ENCODE measurements at places on chromosomes 6 and 20. TPM values are rescaled to one million over a fixed set of nuclear protein-coding genes. Genes with fewer than 3 reads are reported as not detected.

DNA sequence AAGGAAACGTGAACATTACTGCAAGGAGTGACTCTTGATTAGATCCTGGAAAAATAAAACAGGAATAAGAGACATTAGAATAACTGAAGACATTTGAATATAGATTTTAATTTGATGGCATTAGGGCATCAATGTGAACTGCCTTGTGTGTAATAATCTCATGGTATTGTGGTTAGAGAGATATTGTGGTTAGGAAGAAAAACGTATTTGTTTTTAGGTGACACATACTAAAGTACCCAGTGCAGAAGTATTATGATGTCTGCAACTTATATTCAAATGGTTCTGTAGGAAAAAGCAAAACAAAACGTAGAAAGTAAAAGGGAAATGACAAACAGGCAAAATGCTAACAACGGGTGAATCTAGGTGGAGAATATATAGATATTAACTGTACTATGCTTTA is 65.9 kb upstream of the OGFRL1 start:
- DNase-seq: no peak

GRCh38 chr6:43977404-43978111 is 149.7 kb downstream of the MRPL14 start:
- DNase-seq: no peak

DNA sequence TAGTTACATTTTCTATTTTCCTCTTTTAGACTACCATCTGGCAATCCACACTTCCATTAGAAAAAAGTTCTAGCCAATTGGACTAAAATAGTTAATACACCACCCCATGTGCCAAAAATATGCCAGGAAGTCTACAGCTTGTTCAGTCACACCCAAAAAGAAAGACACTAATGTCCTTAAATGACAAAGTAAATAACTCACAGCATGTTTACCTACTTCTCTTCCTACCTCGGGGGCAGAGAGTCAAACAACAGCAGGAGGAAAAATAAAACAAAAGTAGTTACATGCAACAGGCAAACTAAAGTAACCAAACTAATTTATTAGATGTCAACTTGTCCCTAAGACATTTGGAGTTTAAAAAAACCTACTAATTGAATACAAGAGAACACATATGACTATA is 57.0 kb downstream of the UBE3D start:
- no peak for DNase-seq

- DNase-seq: no peak
These were observed 105.0 kb upstream of the MAP3K7 start for GRCh38 chr6:90691823-90692222.

GRCh38 chr6:29949934-29950333 is 7.6 kb downstream of the HLA-A start:
- no peak for DNase-seq

DNA sequence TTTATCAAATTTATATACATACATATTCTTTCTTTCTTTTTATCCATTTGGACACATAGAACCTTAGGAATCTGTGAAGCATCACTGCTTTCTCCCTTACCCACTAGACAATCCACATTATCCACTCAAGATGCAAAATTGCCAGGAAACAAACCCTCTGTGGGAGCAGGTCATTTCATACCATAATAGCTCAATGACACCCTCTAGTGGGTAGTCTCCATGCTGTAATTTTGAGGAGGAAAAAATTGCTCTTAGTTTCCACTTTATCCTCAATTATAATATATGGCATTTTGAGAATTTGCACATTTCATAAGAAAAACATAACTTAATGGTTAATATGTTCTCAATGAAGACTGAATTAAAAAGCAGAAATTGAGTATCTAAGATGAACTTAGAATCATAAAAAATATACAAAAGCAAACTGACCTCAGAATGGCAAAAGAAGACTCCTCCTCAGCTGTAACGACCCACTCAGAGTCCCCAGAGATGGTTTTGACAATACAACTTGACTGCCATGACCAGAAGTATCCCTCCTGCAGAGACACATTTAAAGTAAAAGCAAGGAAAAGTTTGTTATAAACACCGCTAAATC is 164.1 kb downstream of the FRK start:
- DNase-seq: peak; percentile 28

DNA sequence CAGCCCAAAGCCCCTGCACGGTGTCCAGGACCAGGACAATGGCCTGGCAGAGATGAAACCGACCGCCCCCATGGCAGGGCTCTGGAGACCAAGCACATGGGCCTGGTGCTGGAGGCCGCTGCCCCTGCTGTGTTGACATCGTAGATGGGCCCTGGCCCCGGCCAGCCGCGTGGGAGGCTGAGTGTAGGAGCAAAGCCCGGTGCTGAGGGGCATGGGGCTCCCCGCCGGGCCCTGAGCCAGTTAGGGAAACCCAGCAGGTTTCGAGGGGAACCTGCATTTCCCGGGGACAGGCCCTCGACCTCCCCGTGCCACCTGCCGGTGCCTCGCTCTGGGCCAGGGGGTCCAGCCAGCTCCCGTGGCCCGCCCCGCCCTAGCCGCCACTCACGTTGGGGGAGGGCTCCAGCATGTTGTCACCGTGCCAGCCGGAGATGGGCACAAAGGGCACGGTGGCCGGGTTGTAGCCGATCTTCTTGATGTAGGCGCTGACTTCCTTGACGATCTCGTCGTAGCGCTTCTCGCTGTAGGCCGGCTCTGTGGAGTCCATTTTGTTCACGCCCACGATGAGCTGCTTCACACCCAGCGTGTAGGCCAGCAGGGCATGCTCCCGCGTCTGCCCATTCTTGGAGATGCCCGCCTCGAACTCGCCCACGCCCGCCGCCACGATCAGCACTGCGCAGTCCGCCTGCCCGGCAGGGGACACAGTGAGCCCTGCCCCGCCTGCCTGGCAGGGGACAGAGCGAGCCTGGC is 4.3 kb downstream of the EEF1A2 start:
- DNase-seq: no peak

- DNase-seq: no peak
These were observed 581.8 kb downstream of the CD109 start for GRCh38 chr6:74277777-74278186.

GRCh38 chr20:45819466-45819865 is 7.0 kb downstream of the UBE2C start:
- no peak for DNase-seq

The IYD gene
- 0.69 TPM for total RNA-seq

The CAGE1 gene
- not detected for total RNA-seq

The IL17A gene
- total RNA-seq: not detected
